CD8-positive, alpha-beta memory T cell (primary cell): ENCODE measurements at places on chromosomes 6 and 20.

GRCh38 chr6:127403636-127404035, 55.6 kb downstream of the KIAA0408 start:
- DNase-seq = no peak

DNA sequence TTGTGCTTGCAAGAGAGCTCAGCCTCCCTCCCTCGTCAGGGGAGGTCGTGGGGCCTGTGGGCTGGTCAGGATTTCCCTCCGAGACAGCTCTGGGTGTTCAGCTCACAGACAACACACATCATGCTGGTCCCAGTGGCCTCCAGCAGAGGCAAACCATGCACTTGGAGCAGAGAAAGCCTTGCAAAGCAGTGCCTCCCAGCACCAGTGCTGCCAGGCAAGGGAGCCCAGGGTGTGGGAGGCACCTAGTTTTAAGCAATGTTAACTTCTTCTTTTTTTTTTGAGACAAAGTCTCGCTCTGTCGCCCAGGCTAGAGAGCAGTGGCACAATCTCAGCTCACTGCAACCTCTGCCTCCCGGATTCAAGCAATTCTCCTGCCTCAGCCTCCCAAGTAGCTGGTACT, 34.0 kb upstream of the INSM1 start:
- no peak for DNase-seq

DNA sequence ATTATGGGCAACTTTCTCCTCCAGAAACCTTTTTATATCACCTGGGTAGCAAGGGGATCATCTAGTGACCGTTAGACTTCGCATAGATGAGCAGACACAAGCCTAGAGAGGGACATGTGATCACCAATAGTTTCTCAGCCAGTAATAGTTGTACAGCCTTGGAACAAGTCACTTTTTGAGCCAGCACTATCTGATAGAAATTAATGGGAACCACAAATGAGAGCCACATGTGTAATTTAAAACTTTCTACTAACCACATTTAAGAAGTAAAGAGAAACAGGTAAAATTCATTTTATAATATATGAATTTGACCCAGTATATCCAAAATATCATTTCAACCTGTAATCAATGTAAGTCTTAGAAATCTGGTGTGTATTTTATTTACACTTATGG, 592 bp upstream of the CTNNBL1 start:
- DNase-seq = no peak

DNA sequence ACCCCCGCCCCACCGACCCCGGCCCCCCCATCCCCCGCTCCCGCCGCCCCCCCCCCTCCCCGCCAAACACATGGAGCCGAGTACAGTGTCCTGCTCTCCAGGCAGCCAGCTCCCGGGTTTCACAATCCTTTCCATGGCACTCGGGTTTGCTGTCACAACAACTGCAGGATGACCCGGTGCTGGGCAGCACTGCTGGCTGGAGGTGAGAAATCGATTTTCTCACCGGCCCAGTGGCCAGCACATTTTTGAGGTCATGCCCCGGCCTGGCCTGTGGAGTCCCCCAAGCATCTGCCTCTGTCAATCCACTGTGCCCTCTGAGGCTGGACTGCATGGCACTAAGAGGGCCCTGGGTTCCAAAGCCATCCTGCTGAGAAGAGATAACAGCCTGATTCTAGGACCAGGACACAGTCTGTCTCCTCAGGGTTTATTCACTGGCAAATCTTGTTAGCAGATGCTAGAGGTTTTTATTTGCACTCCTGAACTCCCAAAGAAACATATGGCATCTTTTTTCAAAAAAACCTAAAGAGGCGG, 129.5 kb downstream of the NFATC2 start:
- no peak for DNase-seq

- DNase-seq = no peak
Measured at GRCh38 chr6:82260997-82261732, 13.6 kb upstream of the IBTK start.

- no peak for DNase-seq
Measured at GRCh38 chr20:20231528-20232298, 136.2 kb upstream of the INSM1 start.

DNA sequence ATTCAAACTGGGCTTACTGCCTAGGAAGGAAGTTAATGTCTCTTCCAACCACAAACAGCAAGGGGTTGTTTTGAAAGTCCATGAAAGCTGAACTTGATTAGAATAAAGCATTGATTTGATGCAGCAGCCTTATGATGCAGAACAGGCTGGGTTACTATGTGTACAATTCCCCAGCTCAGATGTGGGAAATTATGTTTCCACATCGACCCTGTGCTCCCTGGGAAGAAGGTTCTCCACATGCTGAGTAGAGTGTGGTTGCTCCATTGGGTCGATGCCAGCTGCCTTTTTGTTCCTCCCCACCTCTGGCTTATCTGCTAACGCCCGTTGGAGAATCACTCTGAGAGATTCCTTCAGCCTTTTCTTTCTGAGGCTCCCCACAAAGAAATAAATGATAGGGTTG, 1.2 kb downstream of the MAS1L start:
- no peak for DNase-seq

GRCh38 chr6:104908888-104909525, 47.9 kb upstream of the LIN28B start:
- no peak for DNase-seq

DNA sequence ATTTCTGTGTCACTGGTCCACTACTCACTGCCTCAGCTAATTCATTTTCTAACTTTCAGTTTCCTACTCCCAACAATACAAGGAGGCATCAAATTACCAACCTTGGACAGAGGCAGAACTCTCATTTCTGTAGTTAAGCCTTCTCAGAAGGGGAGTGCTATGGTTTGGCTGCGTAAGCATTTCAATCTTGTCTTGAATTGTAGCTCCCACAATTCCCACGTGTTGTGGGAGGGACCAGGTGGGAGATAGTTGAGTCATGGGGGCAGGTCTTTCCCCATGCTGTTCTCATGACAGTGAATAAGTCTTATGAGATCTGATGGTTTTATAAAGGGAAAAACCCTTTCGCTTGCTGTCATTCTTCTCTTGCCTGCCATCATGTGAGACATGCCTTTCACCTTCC, 22.9 kb downstream of the HLA-DRA start:
- no peak for DNase-seq

GRCh38 chr6:136669299-136669699, 119.1 kb upstream of the MAP7 start:
- DNase-seq = no peak

DNA sequence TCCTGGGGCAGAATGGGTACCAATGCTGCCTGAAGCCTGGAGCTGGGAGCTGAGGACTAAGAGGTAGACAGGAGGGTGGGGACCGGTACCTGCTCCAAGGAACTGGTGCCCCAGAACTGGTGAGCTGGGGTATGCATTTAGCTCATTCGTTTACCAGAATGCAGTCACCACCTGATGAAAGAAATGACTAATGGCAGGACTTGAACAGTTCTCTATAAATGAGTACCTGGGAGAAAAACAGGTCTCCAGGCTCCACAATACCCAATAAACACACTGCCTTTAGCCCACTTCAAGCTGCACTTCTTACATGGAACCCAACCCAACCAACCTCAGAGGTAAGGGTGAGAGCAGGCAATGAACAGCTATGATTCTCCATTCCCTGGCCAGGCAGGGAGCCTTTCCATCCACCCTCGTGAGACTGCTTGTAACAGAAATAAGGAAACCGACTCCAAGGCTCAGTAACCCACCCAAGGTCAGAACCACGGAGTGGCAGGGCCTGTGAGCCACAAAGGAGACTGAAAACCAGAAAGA, 15.4 kb downstream of the FKBP1A start:
- DNase-seq = no peak

- no peak for DNase-seq
Measured at GRCh38 chr20:38671186-38671585, 53.1 kb upstream of the SLC32A1 start.

GRCh38 chr20:25637247-25637646, 13.4 kb upstream of the NANP start:
- no peak for DNase-seq

- DNase-seq = no peak
Measured at GRCh38 chr6:146913842-146914488, 290.3 kb upstream of the STXBP5 start.

DNA sequence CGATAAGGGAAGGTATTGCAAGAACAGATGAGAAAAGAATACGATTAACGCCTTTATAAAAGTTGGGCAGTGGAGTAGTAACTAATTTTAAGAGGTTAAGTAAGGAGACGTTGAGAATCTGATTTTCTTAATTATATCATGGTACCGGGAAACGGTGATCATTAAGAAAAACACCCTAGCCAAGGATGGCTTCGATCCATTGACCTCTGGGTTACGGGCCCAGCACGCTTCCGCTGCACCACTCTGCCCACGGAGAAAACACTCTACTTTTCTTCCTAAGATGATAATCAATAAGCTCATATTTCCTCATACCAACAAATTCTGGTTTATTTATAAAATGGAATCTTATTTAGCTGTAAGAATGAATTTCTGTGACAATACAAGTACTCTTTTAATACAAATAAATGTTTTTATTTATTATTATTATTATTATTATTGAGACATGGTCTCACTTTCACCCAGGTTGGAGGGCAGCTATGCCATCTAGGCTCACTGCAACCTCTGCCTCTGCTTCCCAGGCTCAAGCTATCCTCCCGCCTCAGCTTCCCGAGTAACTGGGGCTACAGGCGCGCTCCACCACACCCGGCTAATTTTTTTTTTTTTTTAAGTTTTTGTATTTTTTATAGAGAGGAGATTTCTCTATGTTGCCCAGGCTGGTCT, 8.3 kb downstream of the POM121L2 start:
- DNase-seq = no peak

DNA sequence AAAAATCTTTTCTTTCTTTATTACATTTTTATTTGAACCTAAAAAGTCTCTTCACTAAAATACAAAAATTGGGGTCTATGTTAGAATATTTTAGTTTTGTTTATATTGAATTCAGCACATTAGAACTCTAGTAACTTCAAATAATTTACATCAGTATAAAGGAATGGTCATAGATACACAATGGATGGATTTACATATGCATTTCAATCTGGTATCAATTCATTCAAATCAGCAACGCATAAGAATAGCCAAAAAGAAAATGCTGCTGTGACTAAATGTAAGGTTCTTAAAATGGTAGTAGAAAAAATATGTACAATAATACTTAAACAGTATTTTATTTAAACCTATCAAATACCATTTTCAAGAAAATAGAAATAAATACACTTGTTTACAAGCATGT, 47.6 kb upstream of the MANEA start:
- DNase-seq = no peak

DNA sequence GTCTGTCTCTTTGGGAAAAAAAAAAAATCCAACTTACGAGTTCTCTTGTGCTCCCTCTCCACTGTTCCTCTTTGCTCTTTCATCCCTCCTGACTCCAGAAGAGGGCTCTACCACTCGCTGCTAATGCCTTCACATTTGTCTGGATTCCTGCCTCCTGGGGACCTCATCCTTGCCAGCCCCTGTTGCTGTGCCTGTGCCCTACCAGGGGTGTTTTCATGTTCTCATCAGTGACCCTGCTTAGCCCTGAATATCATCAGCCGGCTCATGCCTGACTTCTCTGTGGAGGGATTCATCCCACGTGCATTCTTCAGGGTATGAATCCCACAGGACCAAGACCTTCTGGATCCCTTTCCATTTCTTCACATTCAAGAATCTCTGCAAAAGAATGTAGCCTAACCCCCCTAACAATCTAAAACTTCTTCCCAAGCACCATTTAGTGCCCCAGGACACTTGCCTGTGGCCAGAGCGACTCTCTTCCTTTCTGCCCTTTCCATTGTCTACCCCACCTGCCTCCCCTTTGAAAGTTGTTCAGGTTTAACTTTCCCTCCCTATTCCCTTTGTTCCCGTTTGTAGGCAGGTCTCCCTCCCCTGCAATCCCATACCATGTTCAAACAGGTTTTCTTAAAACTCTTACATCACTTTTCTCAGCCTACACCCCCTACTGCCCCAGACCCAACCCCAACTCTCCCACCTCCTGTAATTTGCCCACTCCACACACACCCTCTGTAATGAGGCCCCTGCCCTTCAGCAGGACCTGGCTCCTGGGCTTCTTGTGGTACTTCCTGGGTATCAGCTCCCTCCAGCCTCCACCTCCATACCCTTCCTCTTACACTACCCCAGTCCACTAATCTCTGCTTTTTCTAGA, 50.2 kb downstream of the RREB1 start:
- no peak for DNase-seq

GRCh38 chr20:37640600-37641561, 52.9 kb upstream of the CTNNBL1 start:
- no peak for DNase-seq

DNA sequence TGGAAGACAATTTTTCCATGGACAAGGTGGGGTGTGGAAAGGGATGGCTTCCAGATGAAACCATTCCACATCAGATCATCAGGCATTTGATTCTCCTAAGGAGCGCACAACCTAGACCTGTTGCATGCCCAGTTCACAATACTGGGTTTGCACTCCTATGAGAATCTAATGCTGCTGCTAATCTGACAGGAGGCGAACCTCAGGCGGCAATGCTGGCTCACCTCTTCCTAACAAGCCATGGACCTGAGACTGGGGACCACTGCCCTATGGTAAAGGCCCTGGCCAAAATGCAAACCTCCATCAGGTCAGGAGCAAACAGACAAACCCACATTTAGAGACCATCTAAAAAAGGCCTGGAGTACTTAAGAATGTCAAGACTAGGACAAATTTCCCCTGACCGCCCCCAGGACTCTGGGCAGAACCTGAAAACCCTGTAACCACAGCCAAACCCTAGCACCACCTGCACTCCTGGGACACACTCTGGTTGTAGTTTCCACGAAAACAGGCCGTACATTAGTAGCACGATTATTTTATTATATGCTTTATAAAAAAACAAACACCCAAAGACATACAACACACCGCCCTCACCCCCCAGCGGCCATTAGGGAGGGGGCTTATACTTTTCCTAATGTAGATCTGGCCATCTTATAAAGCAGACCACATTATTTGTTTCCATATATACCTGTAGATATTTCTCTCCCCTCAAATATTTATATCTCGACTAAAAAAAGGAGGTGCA, 27.3 kb downstream of the SNX5 start:
- DNase-seq = no peak

- no peak for DNase-seq
Measured at GRCh38 chr6:44415873-44416502, 28.5 kb downstream of the CDC5L start.

GRCh38 chr6:2958776-2959175, 12.6 kb downstream of the SERPINB6 start:
- DNase-seq = no peak

GRCh38 chr6:6414931-6415330, 94.5 kb upstream of the F13A1 start:
- DNase-seq = no peak

GRCh38 chr20:63216849-63217471, 1.0 kb upstream of the YTHDF1 start:
- DNase-seq = no peak

DNA sequence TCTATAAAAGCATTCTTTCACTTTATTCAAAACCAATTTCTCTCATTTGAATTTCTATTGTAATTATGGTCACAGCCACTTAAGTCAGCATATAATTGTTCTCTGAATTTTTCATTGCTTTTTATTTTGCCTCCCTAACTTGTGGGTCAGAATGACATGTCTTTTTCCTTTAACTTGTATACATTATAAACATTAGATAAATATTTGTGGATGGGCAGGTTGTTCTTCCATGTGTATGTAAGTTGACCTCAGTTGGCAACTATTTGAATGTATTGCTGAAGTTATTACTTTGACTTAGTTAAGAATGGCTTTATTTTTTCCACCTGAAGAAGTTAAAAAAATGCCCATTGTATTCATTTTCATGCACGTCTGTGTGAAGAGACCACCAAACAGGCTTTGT, 83.0 kb upstream of the MAP3K7 start:
- DNase-seq = no peak

GRCh38 chr20:48359692-48360341, 468.0 kb downstream of the PREX1 start:
- DNase-seq = no peak
